ENCODE measurements at places on chromosomes 3 and 15.

DNA sequence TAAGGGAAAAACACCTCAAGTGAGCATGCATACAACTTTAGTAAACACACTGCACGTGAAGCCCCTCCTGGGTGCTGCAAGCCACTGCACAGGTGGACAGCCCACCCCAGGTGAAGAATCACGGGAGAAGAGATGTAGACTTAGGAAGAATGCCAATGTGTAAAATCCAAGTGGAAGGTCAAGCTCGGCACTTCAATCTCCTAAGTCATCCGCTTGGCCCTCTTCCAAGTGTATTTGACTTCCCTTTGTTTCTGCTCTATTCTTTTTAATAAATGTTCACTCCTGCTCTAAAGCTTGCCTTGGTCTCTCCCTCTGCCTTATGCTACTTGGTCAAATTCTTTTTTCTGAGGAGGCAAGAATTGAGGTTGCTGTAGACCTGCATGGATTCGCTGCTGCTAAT, 316.6 kb downstream of the EDEM1 start:
- DNase-seq, result no peak

GRCh38 chr15:99582508-99582960, 16.8 kb downstream of the MEF2A start:
- no peak for DNase-seq

GRCh38 chr15:26864664-26865191, 2.1 kb upstream of the GABRA5 start:
- DNase-seq, result no peak

DNA sequence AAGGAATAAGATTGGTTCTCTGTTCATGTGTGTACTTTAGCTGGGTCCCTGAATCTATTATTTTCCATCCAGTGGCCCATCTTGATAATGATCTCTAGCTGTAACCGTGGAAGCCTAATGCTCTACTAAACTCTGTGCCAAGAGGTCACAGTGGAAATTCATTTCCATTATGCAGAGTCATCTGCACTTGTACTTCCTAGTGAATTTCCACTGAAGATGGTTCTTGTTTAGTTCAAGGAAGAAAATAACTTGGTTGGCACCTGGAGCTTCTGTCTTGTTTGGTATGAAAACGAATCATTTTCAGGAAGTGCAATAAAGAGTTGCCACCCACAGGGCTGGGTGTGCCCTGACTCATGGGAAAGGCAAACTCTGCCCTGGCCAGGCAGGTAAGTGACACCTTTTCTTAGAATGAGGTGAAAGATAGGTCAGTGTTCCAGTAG, 10.3 kb downstream of the LPP start:
- no peak for DNase-seq

DNA sequence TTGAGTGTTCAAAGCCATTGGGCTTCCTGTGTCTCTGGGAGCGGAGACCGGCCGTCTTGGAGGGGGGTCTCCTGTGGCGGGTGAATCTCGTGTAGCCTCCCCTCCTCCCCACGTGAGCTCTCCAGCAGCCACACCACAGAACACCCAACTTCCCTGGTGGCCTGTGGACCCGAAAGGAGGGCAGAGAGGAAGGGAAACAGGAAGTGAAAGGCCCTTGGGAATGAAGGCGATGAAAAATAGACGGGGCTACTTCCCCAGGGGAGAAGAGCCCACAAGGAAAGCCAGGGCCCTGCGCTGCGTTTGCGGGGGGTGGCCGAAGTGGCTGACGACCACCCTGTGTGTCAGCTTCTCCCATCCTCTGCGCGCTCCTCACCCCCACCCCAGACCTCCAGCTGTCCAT, 5.4 kb downstream of the ANKRD63 start:
- no peak for DNase-seq

- DNase-seq, result no peak
Observed at GRCh38 chr3:178849199-178849910, 222.3 kb downstream of the ZMAT3 start.

DNA sequence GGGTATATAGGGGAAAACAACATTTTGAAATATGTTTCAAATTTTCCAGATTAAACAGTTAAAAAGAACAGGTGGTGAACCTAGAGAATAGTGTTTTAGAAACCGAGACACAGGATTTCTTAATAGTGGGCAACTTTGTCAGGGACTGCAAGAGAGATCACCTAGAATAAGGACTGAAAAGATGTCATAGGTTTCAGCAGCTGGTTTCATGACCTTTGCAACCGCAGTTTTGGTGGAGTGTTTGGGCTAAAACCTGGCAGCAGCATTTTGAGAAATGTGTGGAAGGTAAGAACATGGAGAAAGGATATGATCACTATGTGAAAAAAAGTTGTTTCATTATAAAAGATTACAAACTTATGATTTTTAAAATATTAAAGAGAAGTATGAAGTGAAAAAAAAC, 34.9 kb downstream of the PRKCI start:
- DNase-seq, result no peak

- no peak for DNase-seq
Observed at GRCh38 chr15:39857132-39857531, 62.9 kb downstream of the GPR176 start.

DNA sequence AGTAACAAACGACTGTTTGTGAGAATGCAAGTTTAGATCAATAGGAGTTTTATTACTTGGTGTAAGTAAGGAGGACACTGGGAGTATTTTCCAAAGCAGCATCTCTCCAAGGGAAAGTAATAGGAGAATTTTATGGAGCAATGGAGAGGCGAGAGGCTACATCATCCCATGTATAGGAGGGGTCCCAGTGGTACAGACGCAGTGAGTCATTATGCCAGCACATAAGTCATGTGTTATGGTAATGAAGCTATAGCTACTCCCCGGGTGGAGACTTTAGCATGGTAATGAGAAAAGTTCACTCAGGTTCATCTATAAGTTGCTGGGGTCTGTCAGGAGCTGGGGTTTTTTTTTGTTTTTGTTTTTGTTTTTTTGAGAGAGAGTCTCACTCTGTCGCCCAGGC, 29.5 kb upstream of the ZNF445 start:
- DNase-seq, result no peak

DNA sequence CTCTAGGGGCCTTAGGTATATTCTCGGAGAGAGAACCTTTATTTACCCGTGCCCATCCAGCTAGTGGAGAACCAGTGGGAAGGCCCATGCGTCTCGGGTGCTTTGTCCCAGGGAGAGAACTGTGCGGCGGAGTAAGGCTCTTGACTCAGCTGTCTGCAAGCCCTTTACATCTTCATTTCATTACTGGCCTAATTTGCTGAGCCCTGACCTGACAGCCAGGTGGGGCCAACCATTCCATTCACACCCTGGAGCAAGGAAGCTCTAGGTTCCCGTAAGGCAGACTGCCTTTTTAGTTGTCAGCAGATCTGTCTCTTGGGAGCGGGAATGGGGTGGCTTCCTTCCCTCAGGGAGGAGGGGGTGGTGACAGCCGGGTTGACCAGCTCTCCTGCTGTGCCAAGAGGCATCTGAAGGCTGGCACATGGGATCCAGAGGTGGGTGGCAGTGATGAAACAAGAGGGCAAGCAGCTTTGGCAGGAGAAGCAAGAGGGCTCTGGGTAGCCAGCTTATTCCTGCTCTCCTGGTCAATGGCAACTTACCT, 36.4 kb downstream of the SV2B start:
- DNase-seq, result no peak

DNA sequence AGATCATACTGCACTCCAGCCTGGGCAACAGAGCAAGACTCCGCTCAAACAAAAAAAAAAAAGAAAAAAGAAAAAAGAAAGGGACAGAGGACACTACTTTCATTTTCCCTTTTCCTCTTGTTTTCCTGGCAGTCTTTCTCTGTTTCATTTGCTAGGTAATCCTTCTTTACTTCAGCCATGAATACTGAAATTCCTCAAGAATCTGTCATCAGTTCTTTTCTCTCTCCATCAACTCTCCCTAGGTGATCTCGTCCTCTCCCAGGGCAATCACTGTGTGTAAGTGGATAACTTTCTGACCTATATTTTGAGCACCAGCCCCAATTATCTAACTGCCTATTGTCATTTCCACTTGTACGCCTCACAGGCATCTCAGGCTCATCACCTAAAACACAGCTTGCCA, 51.5 kb downstream of the TTC23 start:
- no peak for DNase-seq

- DNase-seq, result no peak
Observed at GRCh38 chr3:27699067-27699466, 23.1 kb downstream of the EOMES start.

DNA sequence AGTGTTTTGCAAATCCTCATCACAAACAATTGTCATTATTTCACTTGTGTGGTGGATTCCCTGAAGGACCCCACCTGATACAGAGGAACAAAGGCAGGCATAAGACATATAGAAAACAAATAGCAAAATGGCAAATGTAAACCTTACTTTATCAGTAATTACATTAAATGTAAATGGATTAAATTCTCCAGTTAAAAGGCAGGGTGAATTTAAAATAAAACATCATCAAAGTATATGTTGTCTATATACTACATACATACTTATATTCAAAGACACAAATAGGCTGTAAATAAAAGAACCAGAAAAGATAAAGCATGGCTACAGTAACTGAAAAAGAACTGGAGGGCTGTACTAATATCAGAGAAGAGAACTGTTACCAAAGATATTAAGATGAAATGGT, 117.3 kb downstream of the RFX7 start:
- no peak for DNase-seq

DNA sequence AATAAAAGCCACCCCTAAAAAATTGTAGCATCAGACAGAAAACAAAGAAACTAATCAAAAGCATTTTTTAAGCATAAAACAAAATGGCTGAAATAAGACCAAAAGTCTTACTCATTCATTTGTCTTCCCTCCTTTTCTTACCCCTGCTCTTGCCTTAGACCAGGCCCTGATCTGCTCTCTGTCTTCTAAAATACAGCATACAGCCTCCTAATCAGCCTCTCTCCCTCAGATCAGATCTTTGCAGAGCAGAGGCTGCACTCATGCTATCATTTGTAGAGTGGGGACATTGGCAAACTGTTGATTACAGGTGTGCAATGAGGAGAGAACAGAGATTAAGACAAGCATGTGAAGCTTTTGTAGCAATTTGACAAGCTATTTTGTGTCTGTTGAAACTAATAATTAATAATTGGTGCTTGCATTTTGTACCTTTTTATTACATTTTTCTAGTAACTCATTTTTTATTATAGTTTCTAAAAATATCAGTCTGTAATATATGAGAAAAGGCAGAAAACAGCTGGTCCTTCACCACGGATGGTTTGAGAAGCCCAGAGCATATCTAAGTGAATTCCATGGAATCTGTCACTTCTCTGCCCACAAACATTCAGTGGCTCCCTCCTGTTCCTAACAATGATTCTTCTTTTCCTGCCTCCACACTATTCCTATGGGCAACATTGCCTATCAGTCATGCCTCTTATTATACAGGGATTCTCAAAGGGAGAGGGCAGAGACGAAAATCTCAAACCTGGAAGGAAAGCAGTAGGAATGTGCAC, 286.2 kb upstream of the STT3B start:
- DNase-seq, result no peak

- DNase-seq, result no peak
Observed at GRCh38 chr15:82894971-82895520, 57.5 kb downstream of the HOMER2 start.

DNA sequence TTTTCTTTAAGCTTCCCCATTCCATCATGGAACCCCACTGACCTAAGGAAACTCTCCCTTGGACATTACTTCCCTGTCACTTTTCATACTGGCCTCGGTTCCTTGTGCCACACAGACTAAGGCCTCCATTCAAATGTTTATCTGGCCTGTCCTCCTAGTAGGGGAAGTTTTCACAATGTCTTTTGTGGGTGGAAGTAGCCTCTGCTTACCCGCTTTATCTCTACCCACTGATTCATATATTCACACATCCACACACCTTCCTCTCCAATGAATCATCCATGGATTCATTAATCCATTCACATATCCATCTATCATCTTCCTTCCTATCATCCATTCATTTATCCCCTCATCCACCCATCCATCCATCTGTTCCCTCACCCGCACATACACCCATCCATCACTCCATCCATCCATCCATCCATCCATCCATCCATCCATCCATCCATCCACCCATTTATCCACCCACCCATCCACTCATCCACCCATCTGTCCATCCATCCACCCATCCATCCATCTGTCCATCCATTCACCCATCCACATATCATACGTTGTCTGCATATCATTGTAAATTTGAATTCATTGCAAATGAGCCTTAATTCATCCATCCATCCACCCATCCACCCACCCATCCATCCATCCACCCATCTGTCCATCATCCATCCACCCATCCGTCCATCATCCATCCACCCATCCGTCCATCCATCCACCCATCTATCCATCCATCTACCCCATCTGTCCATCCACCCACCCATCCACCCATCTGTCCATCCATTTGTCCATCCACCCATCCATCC, 49.1 kb downstream of the IQSEC1 start:
- no peak for DNase-seq

GRCh38 chr15:74724570-74725224, 631 bp downstream of the CYP1A1 start:
- no peak for DNase-seq

GRCh38 chr3:13206799-13207577, 133.8 kb upstream of the IQSEC1 start:
- DNase-seq, result no peak

- no peak for DNase-seq
Observed at GRCh38 chr3:187987924-187988323, 166.0 kb upstream of the LPP start.

DNA sequence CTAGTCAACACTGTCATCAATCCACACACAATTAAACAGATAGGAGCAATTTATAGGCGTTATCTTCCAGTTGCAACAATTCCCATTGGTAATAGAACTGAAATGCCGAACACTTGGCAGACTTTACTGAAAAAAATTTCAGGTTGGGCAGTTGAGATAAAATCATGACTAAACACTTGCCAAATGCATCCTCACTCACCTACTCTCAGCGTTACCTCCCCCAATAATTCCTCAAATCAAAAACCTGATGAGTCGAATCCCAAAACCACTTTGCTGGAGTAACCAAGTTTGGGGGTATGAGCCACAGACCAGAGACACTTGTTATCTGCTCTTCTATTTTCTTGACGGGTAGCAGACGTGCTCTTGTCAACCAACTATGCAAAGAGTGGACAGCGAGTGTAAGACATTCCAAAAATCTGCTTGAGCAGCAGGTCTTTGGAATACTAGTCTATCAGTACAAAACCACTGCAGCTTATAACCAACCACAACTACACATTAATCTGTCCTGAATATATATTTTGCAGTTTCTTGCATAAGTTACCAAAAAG, 30.3 kb downstream of the PPP1R2 start:
- no peak for DNase-seq

DNA sequence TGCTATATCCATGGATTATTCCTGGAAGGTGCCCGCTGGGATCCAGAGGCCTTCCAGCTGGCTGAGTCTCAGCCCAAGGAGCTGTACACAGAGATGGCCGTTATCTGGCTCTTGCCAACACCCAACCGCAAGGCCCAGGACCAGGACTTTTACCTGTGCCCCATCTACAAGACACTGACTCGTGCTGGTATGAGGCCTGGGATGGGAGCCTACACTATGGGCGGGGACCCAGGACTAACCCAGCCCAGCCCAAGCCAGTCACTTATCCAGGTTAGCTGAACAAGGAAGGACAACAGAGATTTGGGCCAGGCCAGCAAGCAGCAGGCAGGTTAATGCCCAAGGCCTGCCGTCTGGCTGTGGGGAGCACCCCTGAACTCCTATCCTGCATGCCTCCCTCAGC, 45.3 kb downstream of the SEMA3G start:
- DNase-seq, result no peak

- DNase-seq, result no peak
Observed at GRCh38 chr15:79101866-79102581, 11.4 kb upstream of the RASGRF1 start.
